ENCODE measurements at places on chromosomes 4 and X.

GRCh38 chr4:183657564-183657963 is 1.4 kb downstream of the RWDD4 start:
- DNase-seq = no peak

- no peak for DNase-seq
Observed at GRCh38 chrX:75211976-75212375, 55.9 kb upstream of the ABCB7 start.

DNA sequence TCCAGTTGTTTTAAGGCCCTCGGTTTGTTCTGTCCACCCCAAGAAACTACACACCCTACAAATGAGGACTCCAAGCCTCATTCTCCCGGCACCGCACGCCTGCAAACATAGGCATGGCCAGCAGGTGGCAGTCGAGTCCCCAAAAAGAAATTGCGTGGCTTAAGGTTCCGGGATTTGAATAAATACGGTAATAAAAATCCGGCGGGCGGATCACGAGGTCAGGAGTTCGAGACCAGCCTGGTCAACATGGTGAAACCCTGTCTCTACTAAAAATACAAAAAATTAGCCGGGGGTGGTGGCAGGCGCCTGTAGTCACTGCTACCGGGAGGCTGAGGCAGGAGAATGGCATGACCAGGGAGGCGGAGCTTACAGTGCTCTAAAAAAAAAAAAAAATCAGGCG is 21.8 kb upstream of the CSF2RA start:
- DNase-seq = peak; percentile 88

DNA sequence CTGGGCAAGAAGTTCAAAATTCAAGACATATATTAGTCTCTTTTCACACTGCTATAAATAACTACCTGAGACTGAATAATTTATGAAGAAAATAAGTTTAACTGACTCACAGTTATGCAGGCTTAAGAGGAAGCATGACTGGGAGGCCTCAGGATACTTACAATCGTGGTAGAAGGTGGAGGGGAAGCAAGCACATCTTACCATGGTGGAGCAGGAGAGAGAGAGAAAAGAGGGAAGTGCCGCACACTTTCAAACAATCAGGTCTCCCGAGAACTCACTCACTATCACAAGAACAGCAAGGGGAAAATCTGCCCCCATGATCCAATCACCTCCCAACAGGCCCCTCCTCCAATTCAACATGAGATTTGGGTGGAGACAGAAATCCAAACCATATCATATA is 273.3 kb upstream of the RASGEF1B start:
- DNase-seq = no peak

- no peak for DNase-seq
Observed at GRCh38 chrX:83819304-83819703, 41.6 kb upstream of the CYLC1 start.

Data from kidney (tissue), 22 donors.